ENCODE measurements at places on chromosomes 3 and 15.
A peak's percentile ranks its signal among the peaks of the same experiment; 100 is the strongest.

DNA sequence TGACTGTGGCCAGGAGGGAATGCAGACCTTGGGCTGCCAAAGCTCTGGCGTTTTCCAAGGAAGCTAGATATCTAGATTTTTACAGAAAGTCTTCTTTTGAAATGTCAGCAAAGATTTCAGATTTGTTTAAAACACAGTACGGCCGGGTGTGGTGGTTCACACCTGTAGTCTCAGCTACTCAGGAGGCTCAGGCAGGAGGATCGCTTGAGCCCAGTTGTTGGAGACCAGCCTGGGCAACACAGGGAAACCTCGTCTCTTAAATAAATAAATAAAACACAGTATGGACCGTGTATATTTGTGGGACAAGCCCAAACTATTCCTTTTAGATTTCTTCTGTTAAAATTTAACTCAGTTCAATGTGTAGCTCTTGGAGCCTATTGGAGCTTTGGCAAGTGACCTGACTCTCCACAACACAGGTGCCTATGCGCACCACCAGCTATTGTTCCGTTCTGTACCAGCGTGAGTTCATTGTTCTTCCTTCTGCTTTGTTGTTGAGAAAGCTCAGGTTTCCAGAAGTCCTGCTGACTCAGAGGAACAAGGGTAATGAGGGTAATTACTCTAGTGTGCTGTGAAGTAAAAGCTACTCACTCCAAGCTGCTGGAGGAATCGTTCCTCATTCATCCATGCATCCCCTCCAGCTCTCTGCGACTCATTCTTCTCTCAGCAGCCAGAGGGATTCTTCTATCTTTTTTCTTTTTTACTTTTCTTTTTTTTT is 73.1 kb upstream of the SLC6A6 start:
- peak; percentile 71 for DNase-seq

- DNase-seq = no peak
These were observed 130.6 kb downstream of the ISL2 start for GRCh38 chr15:76467136-76467535.

DNA sequence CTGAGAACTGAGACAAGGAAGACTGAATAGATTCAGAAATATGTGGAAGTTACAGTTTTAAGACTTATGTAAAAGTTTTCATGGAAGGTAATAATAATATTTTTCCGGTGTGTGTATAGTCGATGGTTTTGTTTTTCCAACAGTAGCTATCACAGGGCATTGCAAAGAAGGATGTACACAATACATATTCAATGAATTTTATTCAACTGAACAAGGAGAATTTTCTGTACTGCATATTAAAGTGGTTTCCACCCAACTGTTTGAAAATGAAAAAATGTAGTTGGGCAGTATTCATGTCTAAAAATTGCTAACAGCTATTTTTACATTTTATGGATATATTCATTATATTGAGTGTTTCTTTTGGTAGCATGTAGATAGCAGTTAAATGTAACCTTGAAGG is 350.3 kb upstream of the ATP10A start:
- DNase-seq = no peak

DNA sequence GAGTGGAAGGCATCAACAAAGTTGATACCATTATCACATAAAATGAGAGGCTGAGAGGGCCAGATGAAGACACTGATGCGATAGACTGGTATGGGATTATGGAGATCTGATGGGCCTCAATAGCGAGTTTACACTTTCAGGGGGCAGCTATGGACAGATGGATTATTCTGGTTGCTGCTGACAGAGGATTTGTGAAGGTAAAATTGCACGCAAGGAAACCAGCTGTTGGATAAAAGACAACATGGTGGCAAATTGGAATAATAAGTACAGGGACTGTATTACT is 203.9 kb downstream of the MBNL1 start:
- no peak for DNase-seq

DNA sequence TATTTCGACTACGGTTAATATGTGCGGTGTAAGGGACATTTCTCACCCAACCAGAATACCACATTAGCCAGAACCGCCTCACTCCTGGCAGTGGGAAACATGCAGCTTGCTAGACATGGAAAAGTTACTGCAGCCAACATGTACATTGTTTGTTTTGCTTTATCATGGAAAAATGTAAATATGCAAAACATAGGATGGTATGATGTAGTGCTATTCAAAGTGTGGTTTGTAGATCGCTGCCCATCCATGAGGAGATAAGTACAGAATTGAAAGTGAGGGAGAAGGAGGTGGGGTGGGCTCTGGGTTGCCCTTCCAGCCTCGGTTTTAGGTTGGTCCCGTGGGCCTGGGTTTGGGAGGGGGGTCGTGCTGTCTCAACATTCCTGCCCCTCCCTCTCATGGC is 42.5 kb upstream of the SPESP1 start:
- no peak for DNase-seq
